ENCODE measurements at places on chromosomes 5 and 9.

DNA sequence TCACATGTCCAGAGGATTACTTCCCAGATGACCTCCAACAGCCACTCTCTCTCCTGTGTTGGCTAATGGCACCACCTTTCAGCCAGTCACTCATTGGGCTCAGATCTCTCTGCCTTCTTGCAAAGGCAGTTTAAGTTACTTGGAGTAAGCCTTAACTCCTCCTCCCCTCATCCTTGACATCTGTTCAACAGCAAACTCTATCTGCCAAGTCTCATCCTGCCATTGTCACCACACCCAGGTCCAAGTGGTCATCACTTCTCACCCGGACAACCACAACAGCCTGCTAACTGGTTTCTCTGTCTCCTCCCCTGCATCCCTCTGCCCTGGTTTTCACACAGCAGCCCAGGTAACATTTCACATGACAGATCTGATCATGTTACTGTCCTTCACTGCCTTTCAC is 58.5 kb downstream of the DCP2 start:
- DNase-seq: no peak

DNA sequence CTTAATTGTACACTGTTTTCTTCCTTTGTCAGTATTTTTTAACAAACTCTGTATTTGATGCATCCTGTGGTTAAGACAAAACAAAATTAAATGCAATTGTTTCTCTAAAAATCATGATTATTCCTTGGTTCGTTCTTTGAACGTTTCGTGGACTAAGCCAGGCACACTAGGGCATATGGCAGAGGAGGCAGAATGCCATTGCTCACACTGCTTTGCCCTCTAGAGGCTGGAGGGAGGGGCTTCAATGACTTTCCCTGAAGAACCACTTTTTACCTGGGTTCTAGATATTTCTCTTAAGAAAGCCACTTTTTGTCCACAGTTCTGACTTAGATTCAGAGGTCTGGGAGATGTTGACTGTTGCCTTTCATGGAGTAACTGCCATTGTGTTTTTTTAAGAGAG is 236.2 kb upstream of the ADAMTSL1 start:
- DNase-seq: no peak

DNA sequence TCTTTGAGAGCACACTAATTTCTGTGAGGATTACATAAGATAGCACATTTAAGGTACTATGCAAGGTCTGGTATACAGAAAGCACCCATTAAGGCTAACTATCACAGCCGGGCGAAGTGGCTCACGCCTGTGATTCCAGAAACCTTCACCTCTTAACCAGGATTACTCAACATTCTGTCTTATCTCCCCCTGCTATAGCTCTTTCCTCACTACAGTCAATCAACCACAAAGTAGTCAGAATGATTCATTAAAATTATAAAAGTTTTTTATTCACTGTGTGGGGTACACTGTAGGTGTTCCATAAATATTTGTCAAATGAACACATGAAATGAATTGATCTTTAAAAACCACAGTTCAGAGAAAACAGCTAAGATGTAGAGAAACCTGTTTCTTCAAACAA is 48.7 kb downstream of the CHD1 start:
- DNase-seq: no peak

GRCh38 chr9:84315278-84315877 is 25.2 kb downstream of the SLC28A3 start:
- peak; percentile 42 for DNase-seq

GRCh38 chr5:76801159-76801802 is 17.5 kb upstream of the F2RL1 start:
- no peak for DNase-seq

GRCh38 chr5:174293006-174293405 is 247.5 kb downstream of the NSG2 start:
- DNase-seq: no peak

GRCh38 chr9:97387504-97387886 is 24.4 kb upstream of the TDRD7 start:
- no peak for DNase-seq

DNA sequence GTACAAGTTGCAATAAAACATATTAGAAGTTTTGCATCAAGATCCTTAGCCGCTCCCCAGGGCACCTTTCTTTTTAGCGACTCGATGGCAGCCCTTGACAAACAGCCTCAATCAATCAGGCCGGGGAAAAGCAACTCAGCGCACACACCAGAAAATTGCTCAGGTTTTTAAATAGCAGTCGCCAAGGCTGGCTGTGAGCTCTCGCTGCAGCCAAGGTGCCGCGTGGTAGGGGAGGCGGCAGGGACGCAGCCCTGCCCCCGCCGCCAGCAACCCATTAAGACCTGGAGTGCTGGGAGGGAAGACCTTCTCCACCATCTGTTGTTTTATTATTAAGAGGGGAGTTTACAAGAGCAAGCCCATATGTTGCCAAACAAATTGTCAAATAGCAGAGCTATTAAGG is 22.6 kb downstream of the ASS1 start:
- no peak for DNase-seq

All from NCI-H774 (cell line).